AG09319 (cell line): ENCODE measurements at places on chromosomes 7 and 10.

DNA sequence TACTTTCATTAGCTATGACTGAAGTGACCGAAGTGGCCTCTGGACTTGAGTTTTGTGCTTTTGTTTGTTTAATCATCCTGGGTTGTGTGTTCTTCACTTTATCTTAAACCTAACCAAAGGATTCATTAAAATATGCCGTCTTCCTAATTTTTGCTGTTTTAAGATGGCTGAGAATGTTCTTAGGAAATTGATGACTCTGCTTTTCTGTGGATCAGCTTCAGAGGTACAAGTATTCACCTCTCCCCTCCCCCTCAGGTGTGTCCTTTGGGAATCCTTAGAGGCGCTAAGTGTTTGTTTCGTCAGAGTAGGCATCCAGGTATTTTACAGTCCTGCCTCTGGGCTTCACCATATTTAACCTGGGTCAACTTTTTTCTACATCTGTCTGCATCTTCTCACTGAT, 1.1 kb downstream of the CCDC126 start:
- DNase-seq = no peak

GRCh38 chr10:47159361-47160260, 140.4 kb upstream of the GDF10 start:
- no peak for DNase-seq

- no peak for DNase-seq
Observed at GRCh38 chr7:155676052-155676451, 31.6 kb downstream of the RBM33 start.

GRCh38 chr7:121430558-121430957, 34.5 kb upstream of the FAM3C start:
- no peak for DNase-seq

- DNase-seq = no peak
Observed at GRCh38 chr7:68432585-68432984, 1165.7 kb upstream of the AUTS2 start.

DNA sequence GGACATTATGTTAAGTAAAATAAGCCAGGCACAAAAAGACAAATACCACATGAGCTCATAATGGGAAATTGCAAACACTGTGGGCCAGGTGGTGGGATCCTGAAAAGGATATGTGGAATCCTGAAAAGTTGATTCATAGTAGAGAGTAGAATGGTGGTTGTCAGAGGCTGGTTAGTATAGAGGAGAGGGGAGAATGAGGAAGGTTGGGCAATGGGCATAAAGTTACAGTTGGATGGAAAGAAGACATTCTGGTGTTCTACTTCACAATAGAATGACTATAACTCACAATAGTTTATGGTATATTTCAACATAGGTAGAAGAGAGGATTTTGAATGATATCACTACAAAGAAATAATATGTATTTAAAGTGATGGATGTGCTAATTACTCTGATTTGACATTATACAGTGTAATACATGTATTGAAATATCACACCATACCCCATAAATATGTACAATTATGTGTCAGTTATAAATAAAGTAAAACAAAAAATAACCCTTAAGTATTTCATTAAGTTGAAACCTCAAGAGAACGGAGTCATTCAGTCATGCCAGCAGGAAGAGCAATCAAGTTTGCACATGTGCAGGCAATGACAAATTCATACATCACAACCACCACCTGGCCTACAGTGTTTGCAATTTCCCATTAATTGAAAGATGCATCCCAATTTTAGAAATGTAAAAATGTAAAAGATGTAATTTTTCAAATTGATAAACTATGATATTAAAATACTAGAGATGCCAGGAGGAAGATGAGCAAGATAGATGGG, 156.7 kb downstream of the MAGI2 start:
- no peak for DNase-seq
